ENCODE measurements at places on chromosomes 1 and 21.

DNA sequence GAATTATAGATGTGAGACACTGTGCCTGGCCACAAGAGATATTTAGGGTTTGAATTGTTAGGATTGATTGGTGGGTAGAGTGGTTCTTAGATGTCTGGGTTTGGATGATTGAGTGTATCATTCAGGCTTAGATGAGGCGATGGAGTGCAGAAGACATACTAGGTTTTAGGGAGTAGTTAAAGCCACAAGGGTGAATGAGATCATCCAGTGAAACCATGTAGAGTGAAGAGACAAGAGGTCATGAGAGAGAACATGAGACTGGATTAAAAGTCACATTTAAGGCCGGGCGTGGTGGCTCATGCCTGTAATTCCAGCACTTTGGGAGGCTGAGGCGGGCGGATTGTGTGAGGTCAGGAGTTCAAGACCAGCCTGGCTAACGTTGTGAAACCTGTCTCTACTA lies 37.2 kb downstream of the ZFYVE9 start:
- DNase-seq: no peak

- no peak for DNase-seq
Measured at GRCh38 chr1:245322673-245323072, 167.9 kb downstream of the KIF26B start.

GRCh38 chr1:241447031-241447644 lies 72.4 kb downstream of the FH start:
- no peak for DNase-seq

DNA sequence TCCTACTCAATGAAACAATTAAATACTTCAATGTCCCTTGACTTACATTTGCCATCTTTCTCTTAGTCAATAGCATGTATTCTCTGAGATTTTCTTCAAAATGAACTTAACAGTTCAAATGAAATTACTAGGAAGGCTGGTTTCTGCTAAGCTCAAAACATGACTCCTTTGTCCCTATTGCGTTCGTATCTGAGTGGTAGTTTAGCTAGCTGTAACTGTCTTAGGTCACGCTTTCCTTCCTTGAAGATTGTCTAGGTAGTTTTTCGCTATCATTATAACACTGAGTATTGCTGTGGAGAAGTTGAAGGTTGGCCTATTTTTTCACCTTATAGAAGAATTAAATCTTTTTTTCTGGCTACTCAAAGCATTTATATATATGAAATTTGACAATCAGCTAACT lies 1535.2 kb downstream of the PLA2G4A start:
- DNase-seq: no peak

DNA sequence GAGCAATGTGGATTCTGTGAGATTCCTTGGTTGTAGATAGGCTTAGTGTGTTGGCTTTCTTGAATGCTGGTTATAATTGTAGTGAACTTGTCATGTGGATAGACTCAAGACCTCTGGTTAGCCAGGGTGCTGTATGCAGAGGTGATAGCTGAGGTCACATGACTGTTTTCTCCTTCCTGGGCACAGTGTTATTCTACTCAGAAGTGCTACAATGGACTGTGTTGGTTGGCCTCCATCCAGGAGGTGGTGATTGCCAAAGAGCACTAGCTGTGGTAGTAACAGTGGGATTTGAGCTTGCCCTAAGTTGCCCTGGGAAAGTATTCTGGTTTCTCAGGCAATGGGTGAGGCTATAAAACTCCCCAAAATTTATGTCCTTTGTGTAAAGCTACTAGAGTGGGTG lies 71.6 kb downstream of the SH3BGR start:
- no peak for DNase-seq

DNA sequence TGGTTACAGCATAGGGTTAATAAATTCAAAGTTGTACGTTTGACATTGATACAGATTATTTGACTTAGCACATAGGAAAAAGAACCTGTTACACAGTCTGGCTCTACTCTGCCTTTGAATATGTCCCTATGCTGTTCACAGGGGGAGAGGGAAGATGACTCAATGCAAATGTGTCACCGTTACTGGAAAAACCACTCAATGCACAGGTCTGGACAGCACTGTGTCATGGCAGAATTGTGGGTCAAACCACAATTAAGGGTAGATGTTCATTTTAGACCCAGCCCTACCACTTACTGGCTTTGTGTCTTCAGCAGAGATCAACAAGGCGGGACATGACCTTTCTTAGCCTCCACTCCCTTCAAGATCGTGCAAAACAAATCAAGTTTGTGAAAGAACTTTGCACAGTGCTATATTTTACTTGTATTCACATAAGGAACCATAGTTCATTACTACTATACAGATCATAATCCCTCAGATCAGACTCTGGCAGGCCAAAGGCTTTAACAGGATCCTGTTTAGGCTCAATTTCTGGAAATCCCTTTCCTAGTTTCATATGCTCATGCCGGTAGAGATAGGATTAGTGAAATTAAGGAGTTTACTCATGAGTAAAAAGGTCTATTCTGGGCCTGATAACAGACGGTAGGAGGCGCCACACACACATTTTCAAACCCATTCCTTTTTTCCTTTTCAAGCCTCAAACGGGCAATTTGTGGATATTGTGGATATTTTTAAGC lies 22.1 kb downstream of the EIF2D start:
- DNase-seq: no peak

DNA sequence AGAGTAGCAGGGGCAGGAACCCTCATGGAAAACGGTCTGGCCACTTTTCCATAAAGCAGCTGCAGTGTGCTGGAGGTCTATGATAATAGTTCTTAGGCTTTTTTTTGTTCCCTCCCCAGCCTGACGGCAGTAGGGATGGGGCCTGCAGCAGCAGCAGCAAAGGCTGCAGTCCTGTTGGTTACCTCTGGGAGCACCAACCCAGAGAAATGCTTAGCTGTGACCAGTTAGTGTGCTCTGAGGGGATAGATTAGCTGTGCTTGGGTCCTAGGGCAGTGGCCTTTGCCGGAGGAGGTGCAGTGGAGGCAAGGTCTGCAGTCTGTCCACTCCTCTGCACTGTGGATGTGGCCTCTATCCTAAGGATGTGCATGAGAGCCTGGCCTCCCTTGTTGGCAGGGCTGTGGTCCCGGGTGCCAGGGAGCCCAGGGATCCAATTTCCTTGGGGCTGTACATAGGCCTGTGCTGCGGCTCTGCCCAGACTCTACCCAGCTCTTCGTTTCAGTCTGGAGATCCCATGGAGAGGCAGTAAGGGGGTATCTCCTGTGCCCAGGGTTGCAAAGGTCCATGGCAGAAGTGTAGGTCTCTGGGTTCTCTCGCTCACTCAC lies 322.7 kb downstream of the PTBP2 start:
- no peak for DNase-seq

- no peak for DNase-seq
Measured at GRCh38 chr1:210234329-210234757, 1.7 kb downstream of the SERTAD4 start.

GRCh38 chr1:25022361-25023189 lies 92.5 kb upstream of the RUNX3 start:
- peak; percentile 85 for DNase-seq

DNA sequence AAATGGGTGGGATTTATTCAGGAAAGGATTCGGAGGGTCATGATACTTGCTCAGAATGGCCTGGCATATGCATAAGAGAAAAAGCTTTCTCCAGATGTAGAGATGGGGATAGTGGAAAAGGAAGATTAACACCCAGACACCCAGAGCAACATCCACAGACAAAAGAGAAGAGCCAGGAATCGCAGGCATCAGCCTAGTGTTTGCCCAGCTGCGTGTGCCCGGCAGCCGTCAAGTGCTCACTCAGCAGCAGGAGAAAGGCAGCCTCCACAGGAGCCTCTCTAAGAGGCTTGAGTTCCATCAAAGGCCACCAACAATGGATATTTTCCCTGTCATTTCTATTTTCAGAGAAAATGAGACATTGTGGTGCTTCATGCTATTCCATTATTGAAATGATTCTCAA lies 54.7 kb downstream of the NTPCR start:
- DNase-seq: no peak

GRCh38 chr1:39564941-39565340 lies 11.6 kb downstream of the PABPC4 start:
- no peak for DNase-seq

DNA sequence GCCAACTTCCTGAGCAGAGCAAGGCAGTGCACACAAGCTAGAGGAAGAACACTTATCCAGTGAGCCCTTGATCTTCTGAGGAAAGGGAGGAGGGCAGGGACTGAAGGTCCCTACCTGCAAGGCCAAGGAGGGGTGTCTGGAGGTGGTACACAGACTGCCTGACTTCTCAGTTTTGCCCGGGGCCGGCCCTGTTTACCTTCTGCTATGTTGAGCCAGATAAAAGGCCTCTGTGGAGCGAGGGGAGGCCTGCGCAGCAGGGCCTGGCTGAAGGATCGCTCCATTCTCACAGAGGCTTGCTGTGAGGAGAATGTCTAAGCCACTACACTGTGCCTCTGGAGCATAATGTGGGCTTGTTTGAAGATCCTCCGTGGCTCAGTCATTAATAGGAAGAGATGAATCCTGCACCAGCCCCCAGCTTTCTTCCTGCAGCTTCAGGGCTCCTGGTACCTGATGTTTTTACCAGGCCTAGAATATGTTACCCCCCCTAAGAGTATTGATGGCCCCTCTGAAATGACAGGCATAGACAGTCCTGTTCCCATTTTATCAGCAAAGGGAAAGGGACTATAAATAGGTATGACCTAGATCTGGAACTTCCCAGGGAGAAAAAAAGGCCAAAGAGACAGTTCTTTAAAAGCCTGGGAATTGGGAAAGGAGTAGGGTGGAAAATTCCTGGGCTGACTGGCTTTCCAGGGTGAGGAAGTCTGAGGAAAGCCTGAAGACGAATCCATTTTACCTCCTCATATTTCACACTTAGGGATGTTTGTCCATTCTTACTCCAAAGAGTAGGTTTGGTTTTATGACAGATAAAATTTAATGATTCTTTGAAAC lies 4.7 kb downstream of the POGK start:
- DNase-seq: no peak

Data from GDM1 (cell line).